ENCODE measurements at places on chromosomes 1 and 21. TPM values are rescaled to one million over a fixed set of nuclear protein-coding genes. Genes with fewer than 3 reads are reported as not detected.

RIMKLA gene
- not detected for total RNA-seq

S100A7A gene
- total RNA-seq = not detected

EFCAB14 gene
- 87.0 TPM for total RNA-seq

SH3BP5L gene
- total RNA-seq = 21.3 TPM

CAMSAP2 gene
- 16.0 TPM for total RNA-seq

All from cardiac atrium fibroblast (primary cell).